Neural progenitor cell (in vitro differentiated cells): ENCODE measurements at places on chromosomes 16 and 17.
A peak's percentile ranks its signal among the peaks of the same experiment; 100 is the strongest.

- no peak for DNase-seq
Observed at GRCh38 chr17:58996968-58997367, 109.7 kb downstream of the TRIM37 start.

DNA sequence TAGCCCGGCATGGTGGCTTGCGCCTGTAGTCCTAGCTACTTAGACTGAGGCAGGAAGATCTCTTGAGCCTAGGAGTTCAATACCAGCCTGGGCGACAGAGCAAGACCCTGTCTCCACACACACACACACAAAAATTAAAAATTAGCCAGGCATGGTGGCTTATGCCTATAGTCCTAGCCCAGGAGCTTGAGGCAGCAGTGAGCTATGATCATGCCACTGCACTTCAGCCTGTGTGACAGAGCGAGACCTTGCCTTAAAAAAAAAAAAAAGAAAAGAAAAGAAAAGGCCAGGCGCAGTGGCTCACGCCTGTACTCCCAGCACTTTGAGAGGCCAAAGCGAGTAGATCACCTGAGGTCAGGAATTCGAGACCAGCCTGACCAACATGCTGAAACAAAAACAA, 23.9 kb downstream of the C17orf75 start:
- no peak for DNase-seq

- DNase-seq: no peak
Observed at GRCh38 chr16:47538472-47538871, 77.3 kb downstream of the PHKB start.

DNA sequence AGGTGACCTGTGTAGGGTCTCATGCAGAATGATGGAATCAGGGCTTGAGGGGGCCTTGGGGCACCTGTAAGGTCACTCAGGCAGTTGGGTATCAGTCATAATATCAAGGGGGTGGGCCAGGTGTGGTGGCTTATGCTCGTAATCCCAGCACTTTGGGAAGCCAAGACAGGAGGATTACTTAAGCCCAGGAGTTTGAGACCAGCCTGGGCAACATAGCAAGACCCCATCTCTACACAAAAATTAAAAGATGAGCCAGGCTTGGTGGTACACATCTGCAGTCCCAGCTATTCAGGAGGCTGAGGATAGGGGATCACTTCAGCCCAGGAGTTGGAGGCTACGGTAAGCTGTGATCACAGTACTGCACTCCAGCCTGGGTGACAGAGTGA, 7.5 kb downstream of the ERN2 start:
- no peak for DNase-seq

- no peak for DNase-seq
Observed at GRCh38 chr16:19014461-19014860, 30.7 kb downstream of the TMC7 start.

DNA sequence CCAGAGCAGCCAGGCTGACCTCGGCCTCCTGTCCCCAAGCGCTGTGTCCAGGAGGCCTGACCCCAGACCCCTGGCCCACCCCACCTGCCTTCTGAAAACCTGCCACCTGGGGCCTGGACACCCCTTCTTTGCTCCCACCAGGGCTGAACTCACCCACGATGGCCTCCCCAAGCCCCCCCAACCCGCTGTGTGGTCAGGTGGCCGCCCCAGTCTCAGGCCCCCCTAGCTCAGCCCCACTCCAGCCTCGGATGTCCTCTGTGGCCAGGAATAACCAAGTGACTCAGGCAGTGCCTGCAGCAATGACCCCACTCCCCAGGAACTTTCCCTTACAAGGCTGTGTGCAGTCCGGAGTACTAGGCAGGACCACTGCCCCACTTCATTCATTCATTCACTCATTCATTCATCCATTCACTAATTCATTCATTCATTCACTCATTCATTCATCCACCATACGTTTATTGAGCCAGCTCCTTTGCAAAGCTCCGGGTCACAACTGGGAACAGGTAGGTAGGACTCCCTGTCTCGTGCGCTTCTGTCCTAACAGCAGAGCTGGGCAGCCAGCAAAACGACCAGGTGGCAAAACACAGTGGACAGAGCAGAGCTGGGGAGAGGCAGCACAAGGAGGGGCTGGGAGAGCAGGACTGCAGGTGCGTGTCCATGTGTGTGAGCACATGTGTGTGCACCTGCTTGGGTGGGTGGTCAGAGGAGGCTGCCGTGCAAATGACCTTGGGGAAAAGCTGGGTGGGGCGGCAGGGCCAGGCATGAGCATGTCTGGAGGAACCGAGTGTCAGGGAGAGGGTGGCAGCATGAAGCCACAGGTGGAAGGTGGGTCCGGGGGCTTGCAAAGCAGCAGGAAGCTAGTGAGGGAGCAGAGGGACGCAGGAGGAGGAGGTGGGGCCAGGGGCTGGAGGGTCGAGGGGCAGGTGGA, 75.8 kb upstream of the CBX4 start:
- no peak for DNase-seq

GRCh38 chr17:9360677-9361081, 214.9 kb downstream of the STX8 start:
- no peak for DNase-seq

DNA sequence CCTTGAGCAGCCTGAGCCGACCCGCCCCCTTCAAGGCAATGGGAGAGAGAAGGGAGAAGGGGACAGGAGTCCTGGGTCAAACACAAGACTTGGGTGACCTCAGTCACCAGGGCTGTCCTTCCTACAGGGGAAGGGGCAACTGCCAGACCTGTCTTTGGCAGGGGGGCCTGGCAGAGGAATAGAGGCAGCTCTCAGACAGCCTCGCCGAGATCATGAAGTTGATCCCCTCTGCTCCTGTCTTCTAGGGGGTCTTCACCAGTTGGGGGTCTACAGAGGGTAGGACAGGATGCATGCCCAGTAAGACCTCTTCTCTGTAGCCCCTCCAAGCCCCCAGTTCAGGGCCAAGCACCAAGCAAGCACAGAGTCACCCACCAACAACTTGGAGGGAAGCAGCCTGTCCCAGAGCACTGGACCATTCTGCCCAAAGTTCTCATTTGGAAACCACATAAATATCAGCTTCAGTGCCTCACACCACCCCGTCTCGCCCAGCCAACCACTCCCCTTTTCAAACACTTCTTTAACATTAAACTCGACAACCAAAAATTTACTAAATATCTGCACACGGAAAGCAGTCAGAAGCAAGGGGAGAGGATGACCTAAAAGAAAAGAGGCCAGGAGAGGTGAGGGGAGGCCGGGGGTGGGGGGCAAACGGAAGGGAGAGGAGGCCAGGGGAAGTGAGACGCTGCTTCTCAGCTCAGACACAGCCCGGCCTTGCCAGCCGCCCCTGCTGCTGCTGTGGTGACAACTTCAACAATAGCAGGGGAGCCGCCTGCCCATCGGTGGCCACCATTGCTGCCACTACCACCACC, 7.7 kb downstream of the DOK4 start:
- DNase-seq: no peak

DNA sequence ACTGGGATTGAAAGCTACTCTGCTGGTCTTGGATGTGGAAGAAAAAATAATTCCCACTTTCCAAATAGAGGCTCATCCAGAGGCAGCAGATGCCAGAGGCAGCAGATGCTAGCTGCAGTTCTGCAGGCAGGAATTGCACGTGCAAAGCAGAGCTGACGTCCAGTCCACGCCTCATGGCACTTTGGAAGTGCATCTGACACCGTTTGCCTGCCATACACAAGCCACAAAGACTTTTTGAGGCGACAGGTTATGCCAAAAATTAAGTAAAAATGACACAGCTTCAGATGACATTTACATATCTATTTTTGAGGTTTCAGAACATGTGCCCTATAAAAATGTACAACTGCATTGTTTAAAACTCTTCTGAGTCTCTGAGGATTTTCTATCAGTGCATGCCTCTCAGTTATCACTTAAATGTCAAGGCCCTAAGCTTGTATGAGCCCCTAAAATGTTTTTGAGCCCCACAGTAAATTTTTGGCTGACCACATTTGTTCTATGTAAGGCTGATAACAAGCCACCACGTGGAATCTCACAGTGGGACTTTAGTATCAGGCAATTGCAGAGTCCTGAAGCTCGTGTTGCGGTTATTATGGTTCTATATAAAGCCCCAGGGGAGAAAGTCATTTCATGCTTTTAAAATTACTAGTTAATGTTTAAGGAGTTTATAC, 239.2 kb downstream of the PRKCA start:
- DNase-seq: no peak

DNA sequence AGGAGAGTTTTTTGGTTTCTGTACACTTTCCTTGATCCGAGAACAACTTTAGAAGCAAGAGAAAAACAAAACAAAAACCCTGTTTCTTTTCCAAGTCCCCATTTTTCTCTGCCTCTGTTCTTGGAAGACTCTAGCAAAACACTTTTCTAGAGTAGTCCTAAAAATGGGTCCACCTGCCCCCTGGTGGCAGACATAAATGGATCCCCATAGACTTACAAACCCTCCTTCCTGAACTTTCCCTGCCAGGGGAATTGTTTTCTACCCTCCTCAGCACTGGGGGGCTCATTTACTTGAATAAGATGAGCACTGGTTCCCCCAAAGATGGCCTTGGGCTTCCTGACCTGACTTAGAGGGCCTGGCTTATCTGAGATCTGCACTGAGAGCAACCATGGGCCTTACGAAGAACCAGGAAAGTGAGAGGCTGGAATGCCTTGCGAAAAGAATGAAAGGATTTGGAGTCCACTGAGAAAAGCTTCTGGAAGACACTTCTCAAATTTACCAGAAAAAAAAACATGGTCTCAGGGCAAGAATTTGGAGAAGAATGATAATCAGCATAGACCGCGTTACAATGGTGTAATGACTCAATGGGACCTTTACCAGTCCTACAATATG, 48.0 kb upstream of the CDYL2 start:
- peak; percentile 48 for DNase-seq

GRCh38 chr17:6269478-6269877, 165.4 kb downstream of the AIPL1 start:
- peak; percentile 87 for DNase-seq

DNA sequence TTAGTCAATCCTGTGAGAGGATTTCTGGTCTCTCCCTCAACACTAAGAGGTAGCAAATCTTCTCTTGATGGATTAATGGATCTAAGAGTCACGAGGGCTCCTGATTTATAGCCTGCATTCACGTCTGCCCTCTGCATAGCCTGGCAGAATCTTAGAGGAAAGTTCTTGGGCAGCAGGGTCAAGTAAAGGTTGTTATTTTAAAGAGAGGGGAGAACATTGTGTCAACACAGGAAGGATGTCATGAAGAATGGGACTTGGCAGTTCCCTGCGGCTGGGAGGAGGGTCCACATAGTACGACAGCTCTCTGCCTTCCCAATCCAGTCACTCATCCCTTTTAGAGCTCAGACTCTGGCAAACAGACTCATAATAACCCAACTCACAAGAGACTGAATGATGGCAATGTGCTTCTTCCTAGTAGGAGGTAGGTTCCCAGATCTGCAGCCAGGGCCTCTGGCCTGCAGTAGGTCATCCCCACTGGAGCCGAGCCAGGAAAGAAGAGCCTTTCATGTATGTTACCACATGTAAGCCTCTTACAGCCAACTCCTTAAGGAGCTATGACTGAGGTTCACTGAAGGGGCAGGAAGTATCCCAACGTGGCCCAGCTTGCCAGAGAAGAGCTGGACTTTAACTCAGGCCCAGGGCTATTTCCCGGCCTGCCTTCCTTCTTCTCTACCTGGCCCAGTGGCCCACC, 25.4 kb upstream of the RPTOR start:
- no peak for DNase-seq

GRCh38 chr17:35596530-35597233, 9.6 kb downstream of the AP2B1 start:
- DNase-seq: peak; percentile 56

GRCh38 chr17:40123811-40124114, 2.0 kb downstream of the MSL1 start:
- no peak for DNase-seq

DNA sequence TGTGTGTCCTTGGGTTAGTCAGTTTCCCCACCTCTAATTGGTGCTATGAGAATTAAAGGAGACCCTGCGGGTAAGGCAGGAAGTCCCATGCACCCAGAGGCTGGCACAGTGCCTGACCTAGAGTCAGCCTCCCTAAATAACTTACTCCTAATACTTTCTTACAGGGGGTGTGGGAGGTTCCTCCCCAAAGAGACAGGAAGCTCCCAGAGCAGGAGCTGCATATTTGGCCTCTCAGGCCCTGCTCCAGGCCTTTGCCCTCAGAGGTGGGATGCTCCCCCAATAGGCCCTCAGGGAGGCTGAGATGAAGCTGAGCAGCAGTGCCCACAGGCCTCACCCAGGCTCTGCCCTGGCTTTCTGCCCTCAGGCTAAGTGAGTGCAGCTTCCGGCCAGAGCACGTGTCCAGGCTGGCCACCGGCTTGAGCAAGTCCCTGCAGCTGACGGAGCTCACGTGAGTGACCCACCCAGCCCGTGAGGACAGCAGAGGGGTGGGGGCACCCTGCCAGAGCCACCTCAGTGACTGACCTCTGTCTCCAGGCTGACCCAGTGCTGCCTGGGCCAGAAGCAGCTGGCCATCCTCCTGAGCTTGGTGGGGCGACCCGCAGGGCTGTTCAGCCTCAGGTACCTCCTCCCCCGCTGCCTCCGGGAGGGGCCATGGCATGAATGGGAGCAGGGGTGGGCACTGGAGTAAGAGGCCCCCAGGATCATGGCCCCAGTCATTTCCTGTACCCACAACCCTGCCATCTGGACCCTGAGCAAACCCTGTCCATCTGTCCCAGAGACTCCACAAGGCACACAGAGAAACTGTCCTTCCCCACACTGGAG, 31.1 kb upstream of the CPNE2 start:
- DNase-seq: no peak

- DNase-seq: no peak
Observed at GRCh38 chr17:14318918-14319205, 18.0 kb downstream of the HS3ST3B1 start.

DNA sequence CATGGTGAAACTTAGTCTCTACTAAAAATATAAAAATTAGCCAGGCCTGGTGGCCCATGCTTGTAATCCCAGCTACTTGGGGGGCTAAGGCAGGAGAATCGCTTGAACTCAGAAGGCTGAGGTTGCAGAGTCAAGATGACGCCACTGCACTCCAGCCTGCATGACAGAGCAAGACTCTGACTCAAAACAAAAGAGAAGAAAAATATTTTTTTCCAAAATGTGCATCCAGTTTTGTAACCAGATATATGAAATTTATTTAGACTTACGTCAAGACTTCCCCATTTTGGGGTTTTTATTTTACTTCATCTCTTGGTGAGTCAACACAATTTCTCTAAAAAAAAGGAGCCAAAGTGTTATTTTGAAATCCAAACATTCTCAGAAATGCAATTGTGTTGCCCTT, 5.5 kb upstream of the TM4SF5 start:
- DNase-seq: no peak
